ENCODE measurements at places on chromosomes 16 and 17.

DNA sequence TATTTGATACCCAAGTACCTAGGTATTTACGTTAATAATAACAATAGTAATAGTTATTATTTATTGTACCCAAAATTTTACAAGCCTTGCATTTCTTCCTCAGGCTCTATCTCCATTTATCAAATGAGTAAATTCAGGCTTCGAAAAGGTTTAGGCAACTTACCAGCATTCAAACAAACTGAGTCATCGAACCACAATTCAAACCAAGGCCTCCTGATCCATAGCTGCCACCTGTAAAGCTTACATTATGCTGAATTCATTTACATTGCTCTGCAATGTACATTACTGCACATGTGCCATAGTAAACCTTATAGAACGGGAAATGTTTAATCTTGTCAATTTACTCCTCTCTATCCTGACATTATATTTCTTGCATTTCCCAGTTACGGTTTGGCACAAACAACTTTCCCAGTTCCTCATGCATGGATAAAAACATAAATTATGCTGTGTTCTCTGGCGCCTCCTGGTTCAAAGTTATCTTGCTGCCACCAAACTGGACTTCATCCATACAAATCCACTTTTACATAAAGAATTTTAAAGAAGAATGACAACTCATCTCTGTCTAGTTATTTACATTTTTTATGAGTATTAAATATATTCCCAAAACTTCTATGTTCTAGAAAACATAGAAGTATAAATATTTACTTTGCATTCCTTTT lies 360.6 kb upstream of the SOX9 start:
- DNase-seq: peak; percentile 30

DNA sequence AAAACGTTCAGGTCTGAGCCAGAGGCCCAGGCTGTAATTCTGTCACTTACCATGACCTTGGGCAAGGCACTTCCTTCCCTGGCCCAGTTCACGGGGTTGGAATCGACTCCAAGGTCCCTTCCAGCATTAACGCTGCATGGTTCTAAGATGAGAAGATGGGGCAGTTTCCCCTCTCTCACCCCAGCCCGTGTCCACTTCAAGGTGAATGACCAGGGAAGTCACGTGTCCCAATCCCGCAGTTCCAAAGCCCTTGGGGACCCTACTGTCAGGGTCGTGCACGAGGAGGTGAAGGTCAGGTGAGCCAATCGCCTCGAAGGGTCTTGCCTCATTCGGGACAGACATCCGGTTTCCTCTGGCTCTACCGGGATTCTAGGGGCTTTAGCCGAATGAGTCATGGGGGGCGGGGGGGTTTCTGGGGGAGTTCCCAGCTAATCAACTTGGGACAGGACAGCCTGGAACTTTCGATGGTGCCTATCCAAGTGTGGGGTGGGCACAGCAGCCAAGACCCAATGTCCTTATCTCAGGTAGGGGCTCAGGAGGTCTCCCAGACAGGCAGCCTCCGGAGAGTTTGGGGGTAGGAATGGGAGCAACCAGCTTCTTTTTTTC lies 762 bp upstream of the CSF3 start:
- no peak for DNase-seq

- no peak for DNase-seq
Measured at GRCh38 chr17:59733697-59734096, 26.2 kb downstream of the VMP1 start.

GRCh38 chr17:80102664-80103448 lies 1.5 kb downstream of the GAA start:
- DNase-seq: no peak

DNA sequence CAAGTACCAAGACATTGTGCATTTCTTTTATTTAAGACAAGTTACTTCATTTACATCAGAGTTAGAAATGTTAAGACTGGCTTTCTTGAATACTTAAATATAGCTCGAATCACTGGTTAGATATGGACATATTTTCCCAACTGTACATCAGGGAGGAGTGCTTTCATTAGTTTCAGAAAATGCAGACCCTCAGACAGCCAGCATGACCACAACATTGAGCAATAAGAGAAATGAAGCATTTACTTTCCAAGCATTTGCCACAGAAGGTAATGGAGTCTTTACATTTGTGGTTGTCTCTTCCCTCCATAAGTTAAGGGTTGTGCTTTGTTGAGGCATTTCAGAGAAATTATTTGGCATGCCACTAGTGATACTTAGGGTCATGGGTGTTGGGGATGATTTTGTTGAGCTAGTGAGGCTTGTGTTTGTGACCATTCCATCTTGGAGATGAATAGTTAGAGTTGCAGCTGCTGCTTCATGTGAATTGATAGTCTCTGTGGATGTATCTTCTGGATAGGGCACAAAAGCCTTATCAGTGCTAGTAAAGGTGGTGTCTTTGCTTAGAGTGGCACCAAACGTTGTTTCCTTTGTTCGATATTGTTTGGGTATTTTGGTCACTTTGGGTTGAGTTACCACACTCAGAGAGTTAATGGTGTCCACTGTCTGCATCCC lies 2.1 kb downstream of the OMG start:
- no peak for DNase-seq

DNA sequence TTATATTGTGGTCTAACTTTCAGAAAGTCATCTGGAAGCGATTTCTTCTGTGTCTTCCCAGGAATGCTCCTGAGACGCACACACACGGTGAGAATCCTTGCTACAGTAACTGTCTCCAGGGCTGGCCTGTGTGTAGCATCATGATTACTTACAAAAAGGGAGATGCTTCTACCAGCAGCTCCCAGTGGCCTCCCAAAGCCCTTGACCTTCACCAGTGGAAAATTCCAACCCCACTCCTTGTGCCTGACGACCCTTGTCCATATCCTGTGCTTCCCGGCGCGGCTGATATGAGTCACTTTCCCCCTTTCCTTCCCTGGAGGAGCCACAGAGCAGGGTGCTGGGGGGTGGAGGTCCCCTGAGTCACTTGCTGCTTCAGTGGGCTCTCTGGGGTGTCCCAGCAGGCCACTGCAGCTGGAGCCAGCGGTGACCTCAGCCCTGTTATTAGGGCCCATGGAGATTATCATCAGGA lies 22.1 kb upstream of the NAT9 start:
- no peak for DNase-seq

DNA sequence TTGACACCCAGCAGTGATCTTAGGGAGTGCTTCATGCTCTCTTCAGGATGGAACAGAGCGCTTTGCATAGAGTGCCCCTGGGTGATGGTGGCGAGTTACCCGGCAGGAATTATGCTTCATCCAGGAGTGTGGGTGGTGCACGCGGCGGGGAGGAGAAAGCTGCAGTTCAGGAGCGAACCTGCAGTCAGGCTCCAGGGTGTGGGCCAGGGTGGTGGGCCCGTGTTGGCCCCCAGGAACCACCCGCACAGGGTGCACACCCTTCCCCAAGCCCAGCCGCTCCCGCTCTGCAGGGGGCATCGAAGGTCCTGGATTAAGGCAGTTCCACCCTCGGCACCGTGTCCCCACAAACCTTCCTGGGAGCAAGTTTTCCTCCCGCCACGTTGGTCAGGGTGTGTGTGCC lies 3.9 kb downstream of the RAB40C start:
- DNase-seq: no peak

DNA sequence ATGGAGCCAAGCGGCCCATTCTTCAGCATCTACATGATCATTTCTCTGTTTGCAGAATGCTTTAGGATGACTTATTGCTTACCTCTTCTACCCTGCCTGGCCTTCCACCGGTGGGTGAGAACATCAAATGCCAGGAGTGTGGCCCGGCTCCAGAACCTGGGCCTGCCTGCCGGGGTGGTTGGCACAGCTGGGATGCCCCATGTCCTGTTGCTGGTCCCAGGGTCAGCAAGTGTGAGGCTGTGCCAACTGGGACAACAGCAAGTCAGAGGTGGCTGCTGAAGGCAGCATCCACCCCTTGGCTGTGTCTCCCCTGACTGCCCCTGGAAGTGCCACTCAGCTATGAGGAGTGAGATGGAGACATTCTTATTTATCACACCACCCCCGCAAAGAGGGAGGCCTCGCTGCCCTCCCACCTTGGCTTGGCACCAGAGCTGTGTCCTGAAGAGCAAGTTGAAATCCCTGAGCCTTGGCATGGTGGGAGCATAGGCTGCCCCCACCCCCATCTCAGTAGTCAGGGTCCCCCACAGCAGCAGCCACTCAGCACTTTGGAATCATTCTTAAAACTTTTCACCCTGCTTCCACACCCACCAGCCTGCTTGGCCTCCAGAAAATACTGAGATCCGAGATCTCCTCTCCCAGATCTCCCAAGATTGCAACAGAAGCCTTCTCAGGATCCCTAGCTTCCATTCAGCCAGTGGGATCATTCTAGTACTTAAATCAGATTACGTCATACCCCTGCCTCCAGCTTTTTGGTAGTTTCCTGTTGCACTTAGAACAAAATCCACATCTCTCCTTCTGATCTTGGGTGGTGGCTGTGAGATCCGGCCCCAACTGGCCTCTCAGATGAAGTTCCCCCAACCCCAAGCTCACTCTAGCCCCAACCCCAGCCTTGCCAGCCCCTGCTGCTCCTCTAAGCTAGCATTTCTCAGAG lies 127.5 kb downstream of the SOCS1 start:
- DNase-seq: peak; percentile 45

DNA sequence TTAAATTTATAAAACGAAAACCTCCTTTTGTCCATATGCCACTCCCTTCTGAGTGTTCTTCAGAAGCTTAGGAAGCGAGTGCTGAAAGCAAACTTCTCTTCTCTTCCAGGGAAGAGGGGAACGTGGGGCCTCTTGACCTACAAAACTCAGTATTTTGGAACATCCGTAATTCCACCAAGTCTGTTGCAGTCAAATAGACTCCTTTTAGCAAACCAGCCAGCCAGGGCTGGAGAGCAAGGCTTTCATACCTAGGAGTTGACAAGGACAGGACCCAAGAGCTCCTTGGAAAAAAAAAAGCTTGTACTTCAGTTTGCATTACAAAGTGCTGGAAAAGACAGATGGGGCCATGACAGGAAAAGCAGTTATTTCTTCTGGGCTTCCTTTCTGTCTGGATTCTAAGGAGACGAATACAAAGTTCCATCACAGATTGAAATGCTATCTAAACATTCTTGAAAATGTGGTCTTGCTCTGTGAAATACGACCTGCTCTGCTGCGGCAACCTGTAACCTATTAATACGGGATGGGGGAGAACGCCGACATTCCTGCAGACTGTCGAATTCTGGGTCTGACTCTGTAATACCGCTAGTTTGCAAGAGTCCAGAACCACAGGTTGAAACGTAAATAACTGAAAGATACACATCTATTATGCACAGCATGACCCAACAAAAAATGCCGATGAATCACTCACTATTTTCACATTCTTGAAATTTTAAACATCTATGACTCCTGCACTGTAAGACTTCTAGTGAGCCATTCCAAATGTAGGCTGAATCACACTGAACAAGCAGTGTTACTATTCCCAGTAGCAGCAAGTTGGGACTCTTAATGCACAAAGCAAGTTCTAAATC lies 20.6 kb downstream of the VPS53 start:
- DNase-seq: peak; percentile 97
